ENCODE measurements at places on chromosomes 2 and 18.

DNA sequence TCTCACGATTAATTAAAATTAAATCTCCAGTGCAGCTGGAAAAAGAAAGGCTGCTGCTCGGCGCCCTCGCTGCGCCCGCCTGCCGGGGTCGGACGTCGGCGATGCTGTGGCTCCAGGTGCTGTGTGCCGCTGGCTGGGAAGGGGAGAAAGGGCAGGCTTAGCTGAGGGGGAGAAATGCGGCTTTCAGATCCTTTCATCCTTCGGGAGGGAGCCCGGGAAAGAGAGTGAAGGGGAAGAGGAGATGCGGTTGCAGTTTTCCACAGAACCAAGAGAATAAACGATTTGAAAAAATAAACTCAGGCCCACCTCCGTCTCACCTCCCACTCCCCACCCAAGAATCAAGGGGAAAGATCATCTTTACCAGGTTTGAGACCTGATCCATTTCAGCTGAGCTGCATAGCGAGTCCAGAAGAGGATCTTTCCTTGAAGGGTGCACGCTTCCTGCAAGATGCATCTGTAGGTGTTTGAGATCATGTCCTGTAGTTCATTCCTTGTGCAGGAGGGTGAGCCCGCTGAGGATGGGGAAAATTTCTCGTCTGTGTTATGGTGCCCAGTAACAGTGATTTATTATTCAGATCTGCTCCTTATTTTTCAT lies 495 bp downstream of the TMEM169 start:
- DNase-seq: no peak

DNA sequence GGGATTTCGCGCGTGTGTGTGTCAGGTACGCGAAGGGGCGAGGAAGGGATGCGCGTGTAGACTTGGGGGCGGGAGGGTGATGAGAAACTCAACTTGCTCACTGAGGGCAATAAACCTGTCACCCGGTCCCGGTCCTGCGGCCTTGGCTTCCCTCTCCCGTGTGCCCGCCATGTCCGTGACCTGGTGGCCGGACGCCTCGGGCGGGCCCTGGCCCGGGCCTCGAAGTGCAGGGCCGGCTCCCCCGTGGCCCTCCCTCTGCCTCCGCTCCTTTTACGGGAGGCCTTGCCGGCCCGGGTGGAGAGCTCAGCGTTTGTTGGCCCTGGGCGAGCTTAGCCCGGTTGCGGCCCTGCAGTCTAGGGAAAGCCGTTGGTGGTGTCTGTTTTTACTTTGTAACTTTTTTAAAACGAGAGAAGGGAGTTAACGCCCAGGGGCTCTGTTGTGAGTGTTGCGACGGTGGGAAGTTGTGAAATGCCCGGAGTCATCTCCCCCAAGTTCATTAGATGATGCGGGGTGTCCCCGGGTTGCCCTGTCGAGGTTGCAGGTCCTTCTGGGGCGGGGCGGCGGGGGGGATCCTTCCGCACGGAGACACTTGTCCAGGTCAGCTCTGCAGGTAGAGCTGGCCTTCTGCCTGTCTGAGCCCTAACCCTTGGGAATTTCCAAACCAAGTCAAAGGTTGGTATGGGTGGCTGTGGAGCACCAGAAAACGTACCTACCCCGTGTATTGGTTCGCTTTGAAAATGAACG lies 883 bp downstream of the SMCHD1 start:
- DNase-seq: peak; percentile 39

GRCh38 chr2:46821600-46821999 lies 94.0 kb downstream of the MCFD2 start:
- DNase-seq: no peak

DNA sequence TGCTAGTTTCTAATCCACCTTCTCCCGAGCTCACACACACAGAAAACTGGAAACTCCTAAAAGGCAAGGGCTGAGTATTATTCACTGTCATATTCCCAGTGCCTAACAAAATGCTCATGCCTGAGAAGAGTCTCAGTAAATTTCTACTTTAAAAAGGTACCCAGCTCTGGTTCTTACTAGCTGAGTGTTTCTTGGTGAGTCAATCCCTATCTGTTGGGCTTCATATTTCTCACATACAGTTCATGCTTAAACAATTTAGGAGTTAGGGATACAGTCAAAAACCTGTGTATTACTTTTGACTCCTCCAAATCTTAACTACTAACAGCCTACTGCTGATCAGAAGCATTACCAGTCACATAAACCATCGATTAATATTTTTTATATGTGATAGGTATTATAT lies 204.9 kb downstream of the EN1 start:
- no peak for DNase-seq

DNA sequence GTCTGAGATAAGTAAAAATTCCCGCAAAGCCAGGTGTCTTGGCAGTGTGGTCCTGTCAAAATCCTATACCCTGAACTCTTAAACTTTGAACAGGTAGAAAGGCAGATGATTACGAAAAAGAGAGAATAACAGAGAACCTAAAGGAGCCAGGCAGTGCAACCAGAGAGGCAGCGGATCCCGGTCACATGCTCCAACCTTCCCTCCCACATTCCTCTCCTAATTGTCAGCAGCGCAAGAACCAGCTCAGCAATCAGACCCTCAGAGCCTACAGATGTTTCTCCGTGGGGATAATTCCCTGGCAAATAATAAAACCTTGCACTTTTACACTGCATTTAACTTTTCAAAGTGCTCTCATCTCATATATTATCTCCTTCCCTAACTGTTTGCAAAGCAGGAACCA lies 124.8 kb downstream of the EPHA4 start:
- DNase-seq: peak; percentile 5

- DNase-seq: peak; percentile 33
These were observed 333.2 kb upstream of the UBE2E3 start for GRCh38 chr2:180647221-180647620.

DNA sequence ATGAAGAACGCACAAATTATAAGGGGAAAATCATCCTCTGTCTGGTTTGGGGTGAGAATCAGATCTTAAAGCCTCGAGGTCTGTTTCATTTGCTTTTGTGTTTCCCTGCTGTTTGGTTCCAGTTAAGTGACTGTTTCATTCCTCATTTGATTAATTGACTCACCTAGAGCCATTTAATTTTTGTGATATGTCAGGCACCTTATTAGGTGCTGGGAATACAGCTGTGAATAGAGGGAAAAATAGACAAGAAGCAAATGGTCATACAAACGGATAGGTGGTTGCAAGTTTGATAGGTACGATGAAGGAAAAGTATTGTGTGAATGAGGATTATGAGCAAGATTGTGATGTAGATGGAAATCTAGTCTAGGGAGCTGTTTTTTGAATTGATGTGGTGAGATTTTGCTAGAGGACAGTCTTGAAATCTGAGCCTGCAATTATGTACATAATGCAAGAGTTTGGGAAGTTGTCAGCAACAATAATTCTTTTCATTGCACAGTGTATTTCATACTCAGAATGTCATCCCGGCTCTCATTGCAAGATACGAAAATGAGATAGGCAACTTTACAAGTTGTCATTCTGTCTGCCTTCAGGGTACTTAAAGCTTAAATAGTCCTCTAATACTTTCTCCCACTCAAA lies 2.2 kb downstream of the ACSL3 start:
- no peak for DNase-seq

DNA sequence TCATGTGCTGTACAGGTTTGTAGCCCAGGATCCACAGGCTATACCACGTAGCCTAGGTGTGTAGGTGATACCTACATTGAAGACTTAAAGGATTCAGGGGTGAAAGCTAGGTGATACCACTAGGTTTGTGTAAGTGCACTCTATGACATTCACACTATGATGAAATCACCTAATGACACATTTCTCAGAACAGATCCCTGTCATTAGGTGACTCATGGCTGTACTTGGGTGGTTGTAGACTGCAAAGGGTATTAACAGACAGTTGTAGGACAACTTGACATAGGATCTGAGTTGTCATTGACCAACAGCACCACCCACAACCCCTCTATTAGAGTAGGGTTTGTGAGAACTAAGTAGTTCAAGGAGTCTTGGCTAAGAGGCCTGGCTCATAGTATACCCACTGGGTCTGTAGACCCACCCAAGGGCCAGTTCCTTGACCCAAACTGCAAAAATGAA lies 27.7 kb upstream of the SMCHD1 start:
- DNase-seq: no peak

GRCh38 chr2:143347901-143348414 lies 218.7 kb downstream of the ARHGAP15 start:
- DNase-seq: no peak

DNA sequence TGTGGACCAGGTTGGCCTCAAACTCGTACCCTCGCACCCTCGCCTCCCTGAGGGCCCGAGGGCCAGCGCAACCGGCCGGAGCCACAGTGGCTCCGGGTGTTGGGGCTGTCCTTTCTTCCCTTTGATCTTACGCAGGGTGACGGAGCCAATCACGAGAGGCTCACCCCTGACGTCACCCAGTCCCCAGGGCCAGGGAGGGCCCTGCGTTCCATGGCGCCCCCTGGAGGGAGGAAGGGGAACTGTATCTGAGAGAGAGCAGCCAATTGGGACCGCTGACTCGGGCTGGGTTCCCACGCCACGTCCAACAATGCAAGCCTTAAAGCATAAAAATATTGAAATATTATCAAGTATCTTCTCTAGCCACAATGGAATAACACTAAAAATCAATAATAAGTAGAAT lies 432.8 kb upstream of the LRRTM4 start:
- no peak for DNase-seq

DNA sequence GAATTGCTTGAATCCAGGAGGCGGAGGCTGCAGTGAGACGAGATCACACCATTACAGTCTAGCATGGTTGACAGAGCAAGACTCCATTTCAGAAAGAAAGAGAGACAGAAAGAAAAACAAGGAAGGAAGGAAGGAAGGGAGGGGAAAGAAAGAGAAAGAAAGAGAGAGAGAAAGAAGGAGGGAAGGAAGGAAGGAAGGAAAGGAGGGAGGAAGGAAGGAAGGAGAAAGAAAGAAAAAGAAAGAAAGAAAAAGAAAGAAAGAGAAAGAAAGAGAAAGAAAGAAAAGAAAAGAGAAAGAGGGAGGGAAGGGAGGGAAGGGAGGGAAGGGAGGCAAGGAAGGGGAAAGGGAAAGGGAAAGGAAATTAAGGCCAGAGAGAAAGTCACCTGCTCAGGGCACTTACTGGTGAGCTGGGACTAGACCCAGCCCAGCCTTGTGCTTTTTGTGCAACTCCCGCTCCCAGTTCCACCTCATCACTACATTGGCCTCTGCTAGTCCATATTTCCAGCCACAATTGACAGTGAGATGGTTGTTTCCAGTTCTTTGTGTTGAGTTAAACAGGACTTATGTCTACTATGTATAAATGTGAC lies 35.7 kb downstream of the MOGAT1 start:
- no peak for DNase-seq

GRCh38 chr2:150679456-150680120 lies 192.1 kb upstream of the RND3 start:
- DNase-seq: peak; percentile 37

DNA sequence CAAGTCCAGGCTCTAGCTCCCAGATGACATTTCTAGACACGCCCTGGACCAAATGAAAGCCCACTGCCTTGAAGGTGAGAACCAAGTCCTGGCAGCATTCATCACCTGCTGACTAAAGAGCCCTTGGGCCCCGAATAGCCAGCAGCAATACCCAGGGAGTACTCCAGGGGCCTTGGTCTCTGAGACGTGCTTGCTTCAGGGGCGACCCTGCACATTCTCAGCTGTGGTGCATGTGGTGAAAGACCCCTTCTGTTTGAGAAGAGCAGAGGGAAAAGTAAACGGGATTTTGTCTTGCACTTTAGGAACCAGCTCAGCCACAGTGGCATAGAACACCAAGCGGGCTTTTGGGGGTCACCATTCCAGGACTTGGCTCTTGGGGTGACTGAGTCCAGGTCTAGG lies 260.5 kb upstream of the MYT1L start:
- DNase-seq: no peak

DNA sequence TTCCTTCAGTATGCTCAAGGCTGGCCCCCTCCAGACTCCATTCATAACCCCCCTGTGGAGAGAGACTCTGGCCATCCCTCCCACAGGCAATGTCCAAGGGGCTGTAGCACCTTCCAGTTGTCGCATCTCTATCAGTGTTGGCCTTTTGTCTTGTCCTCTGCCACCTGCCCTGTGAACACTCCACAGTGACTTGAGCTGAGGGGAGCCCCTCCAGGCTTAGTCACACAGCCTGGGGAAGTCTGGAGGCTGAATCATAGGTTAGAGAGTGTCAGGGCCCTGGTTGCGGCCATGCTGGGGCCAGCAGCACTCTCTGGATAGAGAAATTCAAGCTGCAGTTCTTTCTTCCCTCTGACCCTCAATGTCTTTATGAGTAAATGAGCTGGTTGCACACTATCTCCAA lies 64.7 kb downstream of the GYPC start:
- no peak for DNase-seq

DNA sequence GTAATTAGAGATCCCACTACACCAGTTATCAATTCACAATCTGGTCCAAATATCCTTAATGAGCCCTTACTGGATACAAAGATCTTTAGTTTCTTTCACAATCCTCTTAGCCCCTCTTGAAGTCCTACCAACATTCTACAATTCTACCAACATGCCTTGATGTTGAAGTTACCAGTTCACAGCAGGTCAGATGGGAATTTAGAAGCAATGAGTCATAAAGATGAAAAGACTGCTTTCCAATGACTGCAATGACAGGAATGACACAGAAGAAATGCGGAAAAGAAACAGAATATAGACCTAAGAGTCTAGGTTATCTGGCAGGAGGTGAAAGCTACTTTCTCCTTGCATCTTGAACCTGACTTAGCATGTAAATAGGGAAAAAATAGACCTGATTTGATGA lies 24.5 kb downstream of the RTTN start:
- peak; percentile 76 for DNase-seq

GRCh38 chr2:47086054-47086471 lies 69.0 kb downstream of the STPG4 start:
- no peak for DNase-seq

GRCh38 chr2:46016091-46016490 lies 281.1 kb upstream of the EPAS1 start:
- no peak for DNase-seq

DNA sequence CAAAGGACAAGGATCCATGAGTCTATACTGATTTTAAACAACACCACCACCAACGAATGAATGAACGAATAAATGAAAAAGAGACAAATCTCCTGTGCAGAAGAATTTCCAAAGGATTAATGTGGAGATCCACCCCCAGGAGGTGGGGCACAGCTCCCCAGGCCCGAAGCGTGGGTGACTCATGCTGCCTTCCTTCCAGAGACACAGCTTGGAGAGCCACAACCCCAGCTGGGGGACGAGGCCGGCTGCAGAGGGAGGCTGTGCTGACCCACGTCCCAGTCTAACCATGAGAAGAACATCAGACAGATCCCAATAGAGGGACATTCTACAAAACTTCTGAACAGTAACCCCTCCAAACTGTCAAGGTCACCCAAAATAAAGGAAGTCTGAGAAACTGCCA lies 557.3 kb upstream of the SALL3 start:
- no peak for DNase-seq

DNA sequence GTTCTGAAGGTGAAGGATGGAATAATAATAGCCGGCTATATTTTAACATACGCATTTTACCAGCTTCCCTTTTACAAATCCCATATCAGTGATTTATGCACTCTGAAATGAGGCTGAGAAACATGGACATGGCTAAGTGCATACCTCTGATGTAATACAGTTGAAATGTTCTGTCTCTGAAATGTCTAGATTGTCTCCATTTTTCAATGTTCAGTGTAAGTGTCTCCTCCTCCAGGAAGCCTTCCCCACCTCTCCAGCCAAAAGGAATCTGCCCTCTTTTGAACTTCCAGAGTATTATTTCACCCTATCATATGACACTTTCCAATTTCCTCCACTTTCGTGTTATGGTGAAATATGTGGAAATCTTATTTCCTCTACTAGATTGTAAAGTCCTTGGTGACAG lies 29.5 kb upstream of the ME2 start:
- DNase-seq: peak; percentile 21

Data from AG10803 (cell line).